ENCODE measurements at places on chromosomes 16 and 17.

GRCh38 chr16:79012671-79013434, 587.7 kb downstream of the MAF start:
- no peak for DNase-seq

- DNase-seq, result no peak
These were observed 11.5 kb upstream of the DUSP14 start for GRCh38 chr17:37478187-37478586.

- no peak for DNase-seq
These were observed 1.8 kb downstream of the RABEP2 start for GRCh38 chr16:28923231-28923587.

DNA sequence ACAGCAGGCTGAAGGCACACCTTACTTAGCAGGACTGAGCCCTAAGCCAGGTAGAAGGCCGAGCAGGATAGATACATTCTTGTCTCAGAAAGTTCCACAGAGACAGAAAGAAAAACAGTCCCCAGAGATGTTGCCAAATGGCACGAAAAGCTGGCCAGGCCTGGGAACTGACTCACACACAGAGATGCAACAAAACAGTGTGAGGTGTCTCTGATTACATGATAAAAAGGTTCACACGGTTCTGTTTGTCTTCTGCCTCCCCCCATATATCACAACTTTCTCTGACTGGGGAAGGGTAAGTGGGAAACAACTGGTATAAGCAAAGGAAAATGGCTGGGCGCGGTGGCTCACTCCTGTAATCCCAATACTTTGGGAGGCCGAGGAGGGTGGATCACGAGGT, 1.7 kb downstream of the WBP2 start:
- DNase-seq, result no peak

DNA sequence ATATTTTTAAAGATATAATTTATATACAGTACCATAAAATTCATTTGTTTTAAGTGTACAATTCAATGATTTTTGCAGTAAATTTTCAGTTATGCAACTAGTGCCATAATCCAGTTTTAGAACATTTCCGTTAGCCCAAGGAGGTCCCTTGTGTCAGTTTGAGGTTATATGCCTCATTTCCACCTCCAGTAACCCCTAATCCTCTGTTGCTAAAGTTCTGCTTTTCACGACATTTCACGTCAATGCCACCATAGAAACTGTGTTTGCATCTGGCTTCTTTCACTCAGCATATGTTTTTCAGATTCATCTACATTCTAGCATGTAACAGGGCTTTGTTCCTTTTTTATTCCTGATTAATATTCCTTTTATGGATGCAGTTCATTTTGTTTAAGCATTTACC, 42.4 kb upstream of the NUDT7 start:
- DNase-seq, result peak; percentile 81

GRCh38 chr16:29784901-29785500, 5.5 kb upstream of the KIF22 start:
- peak; percentile 60 for DNase-seq

- DNase-seq, result no peak
These were observed 239.6 kb upstream of the FOXF1 start for GRCh38 chr16:86270696-86271095.

- DNase-seq, result no peak
These were observed 95.5 kb downstream of the GNAO1 start for GRCh38 chr16:56286809-56287208.

GRCh38 chr17:50311112-50311460, 34.8 kb upstream of the XYLT2 start:
- DNase-seq, result no peak

- no peak for DNase-seq
These were observed 15.9 kb downstream of the CASKIN2 start for GRCh38 chr17:75499313-75500022.

DNA sequence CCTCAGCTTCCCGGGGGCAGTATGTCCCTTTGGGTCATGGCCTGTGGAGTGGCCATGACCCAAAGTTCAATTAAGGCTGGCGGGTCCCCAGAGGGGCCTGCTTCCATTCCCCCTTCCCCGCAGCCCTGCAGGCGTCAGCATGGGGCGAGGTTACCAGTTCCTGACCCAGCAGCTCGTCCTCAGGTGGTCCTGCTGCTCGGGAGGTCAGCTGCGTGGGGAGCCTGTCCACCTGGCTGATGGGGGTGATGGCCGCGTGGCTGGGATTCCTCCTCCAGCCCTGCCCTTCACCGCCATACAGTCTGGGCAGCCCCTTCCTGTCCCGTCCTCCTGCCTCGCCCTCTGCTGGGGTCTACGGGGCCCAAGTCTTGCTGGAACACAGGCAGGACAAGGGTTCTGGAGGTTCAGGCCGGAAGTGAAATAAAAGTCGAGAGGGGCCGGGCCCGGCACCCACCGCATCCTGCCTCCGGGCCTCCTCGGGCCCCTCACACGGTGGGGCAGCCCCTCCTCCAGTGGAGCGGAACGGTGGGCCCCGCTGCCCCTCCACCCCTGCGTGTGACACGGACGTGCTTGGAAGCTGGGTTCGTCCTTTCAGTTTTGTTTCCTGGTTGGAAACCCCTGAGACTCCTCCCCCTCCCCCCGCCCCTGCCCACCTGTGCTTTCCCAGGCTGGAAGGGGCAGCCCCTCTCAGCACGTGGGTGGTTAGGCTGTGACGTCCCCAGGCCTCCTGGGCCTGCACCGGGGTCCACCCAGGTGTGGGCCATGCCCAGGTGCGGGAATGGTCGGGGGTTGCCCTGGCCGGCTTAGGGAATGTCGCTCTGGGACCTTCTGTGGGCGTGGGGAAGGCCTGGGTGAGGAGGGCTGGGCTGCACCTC, 6.8 kb downstream of the UBALD2 start:
- DNase-seq, result no peak

DNA sequence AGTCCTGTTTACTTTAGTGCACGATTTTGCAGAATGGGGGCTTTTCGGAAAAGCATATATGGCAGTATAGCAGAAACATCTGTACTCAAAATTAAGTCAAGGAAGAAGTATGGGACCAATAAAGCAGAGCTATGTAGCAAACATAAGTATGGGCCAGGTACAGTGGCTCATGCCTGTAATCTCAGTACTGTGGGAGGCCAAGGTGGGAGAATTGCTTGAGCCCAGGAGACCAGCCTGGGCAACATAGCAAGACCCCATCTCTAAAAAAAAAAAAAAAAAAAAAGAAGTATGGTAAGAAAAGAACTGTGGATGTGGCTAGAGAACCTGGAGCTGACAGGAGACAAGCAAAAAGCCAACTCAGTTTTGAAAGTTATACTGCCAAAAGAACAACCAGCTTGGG, 36.1 kb downstream of the ZNF652 start:
- DNase-seq, result no peak

All from HL-60 (cell line).